ENCODE measurements at places on chromosomes 3 and 15. TPM values are rescaled to one million over a fixed set of nuclear protein-coding genes. Genes with fewer than 3 reads are reported as not detected.

SCG5 gene
- polyA plus RNA-seq: 3.4 TPM

GRCh38 chr15:72751751-72752455 is 31.7 kb downstream of the ADPGK start:
- H3K36me3 ChIP-seq: peaks cover 36% of the 10 kb centered on the region
- no peaks in the 10 kb centered on the region for H3K27me3 ChIP-seq
- no peaks in the 10 kb centered on the region for H3K4me1 ChIP-seq
- no peak overlapping the region for H3K27ac ChIP-seq
- no peak overlapping the region for H3K4me3 ChIP-seq
- DNase-seq: no peak

DNA sequence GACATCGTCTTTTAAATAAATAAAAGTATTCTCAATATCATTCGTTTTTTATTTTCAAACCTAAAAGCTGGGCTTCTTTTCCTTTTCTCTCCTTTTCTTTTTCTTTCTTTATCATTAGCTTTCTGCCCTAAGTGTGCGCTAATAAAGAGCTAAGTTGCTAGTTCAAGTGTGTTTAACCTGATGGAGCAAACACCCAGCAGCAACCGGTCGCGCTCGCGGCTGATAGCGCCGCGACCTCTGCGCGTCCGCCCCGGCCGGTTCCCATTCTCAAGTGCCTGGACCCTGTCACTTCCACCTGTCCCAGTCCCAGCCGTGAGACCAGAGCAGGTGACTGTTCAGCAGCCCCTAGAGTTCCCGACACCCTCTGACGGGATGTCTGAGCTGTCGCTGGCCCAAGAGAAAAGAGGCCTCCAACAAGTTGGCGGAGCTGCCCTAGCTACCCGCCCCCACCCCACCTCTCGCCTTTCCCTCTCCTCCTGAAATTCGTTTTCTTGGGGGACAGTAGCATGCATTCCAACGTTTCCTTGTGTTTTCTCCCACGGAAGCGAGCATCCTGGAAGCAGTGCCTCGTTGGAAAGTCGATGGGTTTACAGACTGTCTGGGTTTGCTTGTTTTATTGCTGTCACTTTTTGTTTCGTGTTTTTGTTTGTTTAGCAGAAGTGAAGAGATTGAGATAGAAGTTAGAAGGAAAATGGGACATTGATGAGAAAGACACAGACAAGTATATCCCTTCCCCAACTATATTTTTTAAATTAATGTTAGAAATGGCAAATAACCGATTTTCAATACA is 3.1 kb upstream of the MECOM start:
- peaks cover 35% of the 10 kb centered on the region for H3K4me1 ChIP-seq
- no peak for DNase-seq
- H3K36me3 ChIP-seq: no peaks in the 10 kb centered on the region
- H3K27me3 ChIP-seq: peaks cover 99% of the 10 kb centered on the region

CILP gene
- 5.2 TPM for polyA plus RNA-seq

RBP2 gene
- polyA plus RNA-seq: 0.37 TPM

DNA sequence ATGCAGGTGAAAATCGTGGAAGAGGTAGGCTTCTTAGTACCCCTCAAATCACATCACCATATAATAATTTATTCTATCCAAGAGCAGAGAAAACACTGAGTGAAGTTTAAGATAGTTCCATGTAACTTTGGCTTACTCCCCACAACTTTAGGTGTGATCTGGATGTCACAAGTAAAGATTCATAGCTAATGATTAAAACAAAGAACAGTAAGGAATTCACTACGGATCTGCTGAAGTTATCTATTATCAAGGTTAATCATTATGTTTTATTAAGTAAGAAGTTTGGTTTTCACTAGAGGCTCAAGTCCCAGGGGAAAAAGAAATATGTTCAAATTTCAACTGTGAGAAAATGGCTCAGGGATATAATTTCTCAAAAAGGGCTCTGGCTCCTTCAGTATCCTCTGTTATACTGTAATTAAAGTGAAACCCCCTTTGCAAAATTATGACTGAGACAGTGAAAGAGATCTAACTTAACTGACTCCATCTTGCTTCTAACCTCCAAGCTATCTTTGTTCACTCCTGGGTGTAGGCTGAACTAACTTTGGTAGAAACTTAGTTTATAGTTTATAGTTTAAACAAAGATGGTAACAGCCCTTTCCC is 17.1 kb downstream of the CD80 start:
- no peaks in the 10 kb centered on the region for H3K4me1 ChIP-seq
- H3K27ac ChIP-seq: no peak overlapping the region
- DNase-seq: no peak
- H3K27me3 ChIP-seq: no peaks in the 10 kb centered on the region
- no peaks in the 10 kb centered on the region for H3K36me3 ChIP-seq

DISP2 gene
- polyA plus RNA-seq: 0.55 TPM

Data from thymus (tissue), 14 donors.